ENCODE measurements at places on chromosomes 13 and 19. TPM values are rescaled to one million over a fixed set of nuclear protein-coding genes. Genes with fewer than 3 reads are reported as not detected.

The ZNF880 gene
- total RNA-seq: 10.3 TPM

The APOE gene
- total RNA-seq: 258 TPM

The LILRB2 gene
- total RNA-seq: not detected

The KPTN gene
- 12.0 TPM for total RNA-seq

The NLRP5 gene
- not detected for total RNA-seq

The ZNF99 gene
- total RNA-seq: not detected

The ZNF583 gene
- total RNA-seq: 7.8 TPM

The PRR12 gene
- 38.8 TPM for total RNA-seq

The PSG4 gene
- total RNA-seq: not detected

The OR10H1 gene
- not detected for total RNA-seq

The SGCG gene
- 0.59 TPM for total RNA-seq

The GNA15 gene
- total RNA-seq: not detected

The PPM1N gene
- 0.33 TPM for total RNA-seq

The ELL gene
- total RNA-seq: 11.0 TPM

The CRB3 gene
- total RNA-seq: 0.44 TPM

The KCTD4 gene
- total RNA-seq: not detected

The GPR4 gene
- total RNA-seq: 13.5 TPM

The CYP4F2 gene
- not detected for total RNA-seq

The CAMSAP3 gene
- total RNA-seq: 9.3 TPM

The FFAR1 gene
- not detected for total RNA-seq

The SIAH3 gene
- 0.08 TPM for total RNA-seq

The PEX11G gene
- 3.8 TPM for total RNA-seq

The TNFSF13B gene
- 1.8 TPM for total RNA-seq

The RNF225 gene
- not detected for total RNA-seq

The EPS8L1 gene
- total RNA-seq: 24.6 TPM

The COX7A1 gene
- 5.2 TPM for total RNA-seq

The LGALS7 gene
- total RNA-seq: 3.6 TPM

The PRSS57 gene
- not detected for total RNA-seq

The HAUS8 gene
- 6.9 TPM for total RNA-seq

The ZNF66 gene
- 17.6 TPM for total RNA-seq

The OR4F17 gene
- not detected for total RNA-seq

The GARIN5A gene
- total RNA-seq: not detected

The HTR2A gene
- total RNA-seq: not detected

The FCER2 gene
- not detected for total RNA-seq

The KIR3DL2 gene
- total RNA-seq: not detected

The MAST1 gene
- 4.1 TPM for total RNA-seq

The HIF3A gene
- 54.2 TPM for total RNA-seq

The FAM216B gene
- total RNA-seq: not detected

The C19orf67 gene
- total RNA-seq: not detected

The ANKRD24 gene
- total RNA-seq: 0.82 TPM

The GZMM gene
- not detected for total RNA-seq

The TEAD2 gene
- 167 TPM for total RNA-seq

The LRRC4B gene
- 3.0 TPM for total RNA-seq

The SHD gene
- total RNA-seq: 0.90 TPM

The KLK12 gene
- total RNA-seq: not detected

The ANKLE1 gene
- 2.3 TPM for total RNA-seq

The RFPL4AL1 gene
- not detected for total RNA-seq

The MBD3L3 gene
- not detected for total RNA-seq

The TEKTIP1 gene
- 1.4 TPM for total RNA-seq

The TLE2 gene
- 5.7 TPM for total RNA-seq

The TEX26 gene
- not detected for total RNA-seq

The CEACAM7 gene
- total RNA-seq: not detected

The ZNF414 gene
- total RNA-seq: 22.9 TPM

The ZNF878 gene
- not detected for total RNA-seq

The GIPC1 gene
- total RNA-seq: 106 TPM

The S1PR2 gene
- total RNA-seq: 9.3 TPM

The NXNL1 gene
- total RNA-seq: not detected

The SMIM7 gene
- 53.2 TPM for total RNA-seq

The CABP5 gene
- not detected for total RNA-seq
